ENCODE measurements at places on chromosomes 5 and 9. TPM values are rescaled to one million over a fixed set of nuclear protein-coding genes. Genes with fewer than 3 reads are reported as not detected.

Gene PCDHGA2
- total RNA-seq = 0.04 TPM

Gene IL3
- total RNA-seq = not detected

Gene ANKRD31
- total RNA-seq = 0.22 TPM

Gene FOXD4L5
- not detected for total RNA-seq

Gene SPATA31C1
- total RNA-seq = not detected

Gene CSNK1A1
- total RNA-seq = 274 TPM

Gene KCNV2
- total RNA-seq = 1.8 TPM

Gene PHF24
- total RNA-seq = not detected

Gene SPEF2
- not detected for total RNA-seq

Gene LOX
- total RNA-seq = not detected

Gene INIP
- 51.0 TPM for total RNA-seq

GRCh38 chr5:5575461-5575860 lies 153.0 kb downstream of the ICE1 start:
- no peak for DNase-seq

DNA sequence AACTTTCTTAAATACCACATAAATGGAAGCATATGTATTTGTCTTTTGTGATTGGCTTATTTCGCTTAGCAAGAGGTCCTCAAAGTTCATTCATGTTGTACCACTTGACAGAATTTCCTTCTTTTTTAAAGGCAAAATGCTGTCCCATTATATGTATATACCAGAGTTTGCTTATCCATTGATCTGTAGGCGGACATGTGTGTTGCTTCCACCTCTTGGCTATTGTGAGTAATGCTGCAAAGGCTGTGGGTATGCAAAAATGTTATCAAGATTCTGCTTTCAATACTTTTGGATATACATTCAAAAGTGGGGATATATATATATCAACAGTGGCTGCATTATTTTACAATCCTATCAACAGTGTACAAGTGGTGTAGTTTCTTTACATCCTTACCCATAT lies 271.0 kb downstream of the PRR16 start:
- no peak for DNase-seq

DNA sequence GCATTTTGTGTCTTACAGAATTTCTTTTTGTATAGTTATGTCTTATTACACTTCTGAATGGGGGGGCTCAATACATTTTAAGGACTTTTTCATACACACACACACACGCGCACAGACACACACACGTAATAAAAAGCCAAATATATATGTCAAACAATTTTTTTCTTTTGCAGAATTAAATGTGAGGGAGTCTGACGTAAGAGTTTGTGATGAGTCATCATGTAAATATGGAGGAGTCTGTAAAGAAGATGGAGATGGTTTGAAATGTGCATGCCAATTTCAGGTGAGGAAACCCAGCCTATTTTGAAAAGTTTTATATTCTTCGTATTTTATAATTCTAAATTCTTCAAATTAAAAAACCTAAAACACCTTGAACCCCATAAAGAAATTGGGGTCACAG lies 25.6 kb downstream of the TMEFF1 start:
- no peak for DNase-seq

DNA sequence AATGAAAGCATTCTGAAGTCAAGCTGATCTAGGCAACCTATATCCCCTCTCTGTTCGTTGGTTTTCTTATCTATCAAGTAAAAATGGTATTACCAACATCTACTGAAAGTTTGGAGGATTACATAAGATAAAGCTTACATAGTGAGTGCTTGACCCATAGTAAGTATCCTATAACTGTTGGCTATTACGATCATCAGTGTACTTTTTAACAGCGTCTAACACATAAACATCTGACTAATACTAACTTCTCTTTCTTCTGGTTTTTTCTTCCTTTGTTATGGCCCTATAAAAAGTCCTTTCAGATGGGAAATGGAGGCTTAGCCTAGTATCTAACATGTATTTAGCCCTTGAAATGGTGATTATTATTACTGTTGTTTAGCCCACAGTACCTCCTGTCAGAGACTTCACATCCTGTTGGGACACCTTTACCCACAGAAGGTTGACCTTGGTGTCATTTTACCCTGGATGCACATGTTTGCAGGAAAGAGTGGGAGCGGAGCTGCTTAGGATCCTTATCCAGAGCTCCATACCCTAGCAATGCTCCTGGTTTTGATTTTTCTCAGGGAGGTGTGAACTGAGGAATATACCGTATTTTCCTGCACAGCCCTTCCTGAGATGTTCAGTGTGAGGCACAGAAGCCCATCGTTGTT lies 6.0 kb downstream of the INSYN2B start:
- no peak for DNase-seq

DNA sequence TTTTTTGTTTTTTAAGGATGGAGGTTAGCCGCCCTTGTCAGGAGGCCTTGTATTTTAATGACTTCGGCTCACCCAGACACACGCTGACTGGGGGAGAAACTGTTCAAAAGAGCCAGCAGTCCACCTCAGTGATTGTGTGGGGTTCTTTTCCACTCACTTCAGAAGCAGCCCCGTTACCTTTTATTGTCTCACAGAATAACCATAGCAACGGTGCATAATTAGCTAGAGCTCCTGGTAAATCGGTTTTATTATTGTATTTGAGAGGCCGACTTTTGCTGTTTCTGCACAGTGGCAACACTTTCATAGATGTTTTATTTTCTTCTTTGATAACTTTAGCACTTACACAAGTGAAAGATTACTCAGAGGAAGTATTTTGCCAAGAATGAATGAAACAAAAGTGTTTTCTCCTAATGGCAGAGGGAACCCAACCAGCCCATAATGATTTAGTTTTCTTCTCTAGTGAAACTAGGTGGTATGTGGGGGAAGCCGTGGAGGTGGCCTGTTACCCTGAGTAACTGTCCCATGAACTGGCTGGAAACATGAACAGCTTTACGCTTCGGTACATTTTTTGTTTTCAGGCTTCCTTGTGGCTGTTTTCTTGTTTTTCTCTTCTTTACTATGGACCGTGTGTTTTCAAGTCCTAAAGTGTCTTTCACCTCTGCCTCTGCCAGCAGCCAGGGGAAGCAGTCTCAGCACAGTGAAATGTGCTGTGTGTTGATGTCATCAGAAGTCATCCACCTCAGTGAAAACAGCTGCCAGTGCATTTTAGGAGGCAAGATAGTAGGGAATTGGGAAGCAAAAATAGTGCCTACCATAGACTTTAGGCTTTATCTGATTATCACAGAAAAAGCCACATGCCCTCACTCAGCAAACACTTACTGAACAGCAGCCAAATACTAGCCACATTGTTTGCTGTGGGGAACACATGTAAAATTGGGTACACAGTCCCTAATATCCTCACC lies 414.7 kb downstream of the KDM4C start:
- DNase-seq = no peak

DNA sequence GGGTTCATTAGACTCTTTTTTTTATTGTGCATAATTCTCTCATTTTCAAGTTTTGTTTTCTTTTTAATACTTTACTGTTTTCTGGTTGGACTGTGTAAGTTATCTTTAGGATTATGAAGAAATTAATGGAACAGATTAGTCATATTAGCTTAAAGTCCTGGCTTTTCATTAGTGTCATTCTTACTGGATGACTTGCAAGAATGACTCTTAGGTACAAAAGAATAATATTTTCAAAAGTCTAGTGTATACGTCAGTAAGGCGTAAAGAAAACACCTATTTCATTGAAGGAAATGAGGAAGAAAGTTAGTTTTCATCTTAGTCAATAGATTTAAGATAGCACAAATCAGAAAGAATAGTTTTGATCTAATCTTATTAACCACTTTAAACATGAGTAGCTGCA lies 20.4 kb downstream of the UHRF2 start:
- no peak for DNase-seq

- DNase-seq = no peak
Observed at GRCh38 chr9:134748591-134748990, 107.0 kb downstream of the COL5A1 start.

DNA sequence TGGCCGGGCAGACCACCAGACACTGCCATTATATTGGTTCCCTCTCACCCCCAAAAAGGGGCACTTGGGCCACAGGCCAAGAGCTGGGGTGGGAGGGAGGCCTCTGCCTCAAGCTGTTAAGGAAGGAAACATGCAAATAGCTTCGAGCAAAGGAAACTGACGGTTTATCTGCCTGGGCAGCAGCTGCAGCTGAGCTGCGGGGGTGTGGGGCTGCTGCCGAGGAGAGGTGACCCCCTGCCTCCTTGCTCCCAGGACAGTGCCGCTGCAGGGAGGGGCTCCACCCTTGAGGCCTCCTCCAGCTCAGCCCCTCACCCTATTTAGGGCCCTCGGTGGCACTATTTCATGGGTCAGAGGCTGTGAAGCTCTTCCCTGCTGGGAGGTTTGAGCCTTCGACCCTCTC lies 789 bp downstream of the DOK3 start:
- DNase-seq = peak; percentile 86

GRCh38 chr9:133065070-133065388 lies 3.2 kb downstream of the CEL start:
- DNase-seq = no peak

GRCh38 chr9:38529317-38529716 lies 91.1 kb downstream of the ANKRD18A start:
- DNase-seq = no peak

- DNase-seq = no peak
Observed at GRCh38 chr5:141680751-141681201, 1.3 kb downstream of the ARAP3 start.

DNA sequence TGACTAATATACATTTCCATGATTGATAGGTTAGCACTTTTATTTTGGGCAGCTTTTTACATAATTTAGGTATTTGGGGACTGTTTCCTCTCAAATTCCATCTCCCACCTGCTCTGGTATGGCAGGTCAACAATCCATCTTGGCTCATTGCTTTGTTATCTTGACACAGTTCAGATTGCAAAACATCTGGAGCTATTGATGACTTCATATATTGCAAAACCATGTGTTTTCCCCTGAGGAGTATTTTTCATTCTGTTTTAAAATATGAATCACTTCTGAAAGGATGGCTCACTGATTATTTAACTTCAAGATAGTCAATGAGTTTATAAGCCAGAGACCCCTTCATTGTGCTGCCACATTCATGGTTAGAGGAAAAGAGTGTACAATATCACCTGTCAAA lies 1206.0 kb upstream of the C9orf72 start:
- no peak for DNase-seq

DNA sequence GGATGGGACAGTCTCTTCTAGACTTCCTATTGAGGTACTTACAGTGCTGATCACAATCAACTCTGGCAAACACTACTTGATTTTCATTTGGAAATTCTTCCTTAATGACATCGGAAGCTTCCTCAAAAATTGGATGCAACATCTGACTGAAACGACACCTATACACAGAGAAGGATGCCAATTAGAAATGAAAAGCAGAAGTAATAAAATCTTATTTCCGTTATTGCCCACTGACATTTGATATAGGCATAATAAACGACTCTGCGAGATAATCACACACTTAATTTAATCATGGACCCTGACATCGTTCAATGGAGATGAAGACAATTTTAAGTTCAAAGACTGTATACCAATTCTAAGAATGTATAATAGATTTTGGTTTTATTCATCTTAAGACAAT lies 46.4 kb downstream of the ERP44 start:
- DNase-seq = peak; percentile 54

GRCh38 chr5:159104759-159105144 lies 5.0 kb upstream of the EBF1 start:
- DNase-seq = no peak

GRCh38 chr5:77452351-77452750 lies 39.8 kb downstream of the WDR41 start:
- DNase-seq = no peak

- DNase-seq = no peak
Observed at GRCh38 chr5:58718269-58718978, 135.5 kb downstream of the RAB3C start.

DNA sequence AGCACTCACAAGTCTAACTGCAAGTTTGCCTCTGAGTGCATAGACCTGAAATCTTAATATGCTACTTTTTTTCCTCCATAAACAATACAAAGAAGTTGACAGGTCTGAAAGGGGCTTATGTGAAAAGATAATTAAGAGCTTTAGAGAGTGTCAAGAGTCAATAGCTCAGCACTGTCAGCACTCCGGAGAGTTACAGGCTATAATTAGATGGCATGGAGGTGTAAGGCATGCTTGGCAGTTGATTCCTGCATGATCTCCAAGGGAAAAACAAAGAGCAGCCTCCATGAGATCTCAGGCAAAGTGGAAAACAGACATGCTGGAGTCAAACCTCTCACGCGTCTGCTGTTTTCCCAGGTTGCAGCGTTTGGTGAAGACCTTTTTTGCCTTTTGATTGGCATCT lies 468.7 kb downstream of the TLE4 start:
- DNase-seq = no peak

GRCh38 chr9:110114086-110114858 lies 93.7 kb downstream of the C9orf152 start:
- DNase-seq = no peak

- DNase-seq = no peak
Observed at GRCh38 chr5:51378448-51379330, 4.6 kb upstream of the ISL1 start.

DNA sequence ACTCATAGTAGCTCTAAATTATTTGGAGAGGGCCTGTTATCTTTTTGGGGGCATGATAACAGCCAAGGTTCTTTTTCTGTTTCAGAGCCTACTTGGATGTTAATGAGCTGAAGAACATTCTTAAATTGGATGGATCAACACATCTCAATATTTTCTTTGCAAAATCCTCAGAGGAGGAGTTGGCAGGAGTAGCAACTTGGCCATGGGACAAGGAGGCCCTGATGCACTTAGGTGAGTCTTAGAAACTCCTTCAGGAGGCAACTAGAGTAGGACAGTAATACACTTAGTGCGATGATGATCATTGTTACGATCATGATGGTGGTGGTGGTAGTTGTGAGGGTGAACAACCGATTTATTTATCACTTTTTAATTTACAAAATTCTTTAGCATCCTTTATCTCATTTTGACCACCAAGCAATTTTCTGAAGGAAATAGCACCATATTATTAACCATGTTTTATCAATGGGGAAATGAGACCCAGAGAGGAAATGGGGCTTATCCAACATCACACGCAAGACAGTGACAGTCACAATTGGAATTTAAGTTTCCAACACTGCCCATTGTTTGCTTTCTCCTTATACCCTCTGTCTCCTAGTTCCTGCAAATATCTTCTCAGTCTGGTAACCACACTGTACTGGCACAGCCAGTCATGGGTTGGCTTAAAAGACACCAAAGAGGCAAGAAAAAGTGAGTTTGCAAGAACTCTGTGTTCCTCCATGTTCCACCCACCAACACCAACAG lies 54.0 kb downstream of the PAPPA start:
- DNase-seq = no peak

- no peak for DNase-seq
Observed at GRCh38 chr9:86764671-86765343, 182.5 kb downstream of the GAS1 start.

DNA sequence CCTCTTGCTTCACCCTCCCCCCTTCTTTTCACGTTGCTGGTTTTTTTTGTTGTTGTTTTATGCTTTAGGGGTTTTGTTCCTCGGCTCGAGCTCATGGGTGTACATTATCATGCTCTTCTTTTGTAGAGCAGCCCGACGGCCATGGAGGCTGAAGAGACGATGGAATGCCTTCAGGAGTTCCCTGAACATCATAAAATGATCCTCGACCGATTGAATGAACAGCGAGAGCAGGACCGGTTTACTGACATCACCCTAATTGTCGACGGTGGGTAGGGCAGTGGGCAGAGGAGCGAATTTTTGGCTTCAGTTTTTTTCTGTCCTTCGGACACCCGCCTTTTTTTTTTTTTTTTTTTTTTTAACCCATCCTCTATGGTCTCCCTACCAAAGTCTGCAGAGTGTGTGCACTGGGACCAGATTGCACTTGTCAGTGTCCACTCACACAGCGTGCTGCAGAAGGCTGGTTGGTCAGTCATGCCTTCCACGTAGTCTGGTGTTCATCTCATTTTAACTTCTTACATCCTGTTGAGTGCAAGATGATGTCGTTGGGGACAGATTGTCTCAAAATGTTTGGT lies 1.3 kb downstream of the ZNF131 start:
- DNase-seq = peak; percentile 65
